ENCODE measurements at places on chromosomes 12 and 14.

GRCh38 chr14:30957813-30958370 lies 67.6 kb upstream of the AP4S1 start:
- no peak for DNase-seq

GRCh38 chr12:2486796-2487195 lies 308.0 kb upstream of the FKBP4 start:
- DNase-seq, result no peak

DNA sequence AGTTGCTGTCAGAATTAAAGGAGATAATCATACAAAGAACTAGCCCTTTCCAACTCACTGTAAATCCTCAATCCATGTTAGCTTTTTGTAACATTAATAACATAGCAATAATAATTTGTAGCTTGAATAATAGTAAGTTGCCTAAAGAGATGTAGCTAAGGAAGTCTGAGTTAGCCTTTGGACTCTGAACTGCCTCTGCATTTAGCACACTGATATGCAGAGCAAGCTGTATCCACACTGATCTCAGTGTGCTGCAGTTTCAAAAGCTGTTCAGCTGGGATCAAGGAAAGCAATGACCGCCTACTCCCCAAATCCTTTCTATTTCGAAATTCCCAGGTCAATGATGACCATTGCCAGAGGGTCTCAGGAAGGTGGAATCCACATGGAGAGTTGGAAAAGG lies 99.3 kb upstream of the IFNG-AS1 start:
- DNase-seq, result no peak

DNA sequence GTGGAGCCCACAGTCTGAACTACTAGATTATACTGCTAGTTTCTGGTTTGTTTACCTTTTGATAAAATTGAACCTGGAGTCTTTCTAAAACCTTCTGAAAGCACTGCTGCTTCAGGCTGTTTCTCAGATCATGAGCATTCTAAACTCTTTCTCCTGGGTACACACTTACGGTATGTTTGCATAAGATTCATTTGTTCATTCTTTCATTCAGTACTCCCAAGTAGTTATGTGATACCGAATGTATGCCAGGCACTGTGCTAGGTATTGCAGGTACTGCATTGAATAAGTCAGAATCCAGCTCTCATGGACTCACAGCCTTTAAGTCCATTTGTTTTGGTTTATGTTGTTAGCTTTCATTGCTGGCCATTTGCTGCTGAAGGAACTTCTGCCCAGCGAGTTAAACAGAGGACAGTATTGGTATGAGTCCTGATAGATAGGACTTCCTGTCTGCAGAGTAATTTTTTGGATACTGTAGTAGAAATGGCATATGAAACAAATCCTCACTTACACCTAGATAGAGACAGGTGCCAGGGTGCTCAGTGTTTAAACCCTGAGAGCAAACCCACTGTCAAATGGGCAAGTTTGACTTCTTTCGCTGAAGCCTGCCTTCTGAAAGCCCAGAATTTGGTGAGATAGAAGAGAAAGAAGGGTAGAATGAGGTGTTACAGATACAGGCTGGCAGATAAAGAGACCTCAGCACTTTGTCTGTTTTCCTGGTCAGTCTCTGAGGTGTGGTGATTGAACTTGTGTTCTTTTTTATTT lies 2.1 kb downstream of the SUSD6 start:
- DNase-seq, result no peak

DNA sequence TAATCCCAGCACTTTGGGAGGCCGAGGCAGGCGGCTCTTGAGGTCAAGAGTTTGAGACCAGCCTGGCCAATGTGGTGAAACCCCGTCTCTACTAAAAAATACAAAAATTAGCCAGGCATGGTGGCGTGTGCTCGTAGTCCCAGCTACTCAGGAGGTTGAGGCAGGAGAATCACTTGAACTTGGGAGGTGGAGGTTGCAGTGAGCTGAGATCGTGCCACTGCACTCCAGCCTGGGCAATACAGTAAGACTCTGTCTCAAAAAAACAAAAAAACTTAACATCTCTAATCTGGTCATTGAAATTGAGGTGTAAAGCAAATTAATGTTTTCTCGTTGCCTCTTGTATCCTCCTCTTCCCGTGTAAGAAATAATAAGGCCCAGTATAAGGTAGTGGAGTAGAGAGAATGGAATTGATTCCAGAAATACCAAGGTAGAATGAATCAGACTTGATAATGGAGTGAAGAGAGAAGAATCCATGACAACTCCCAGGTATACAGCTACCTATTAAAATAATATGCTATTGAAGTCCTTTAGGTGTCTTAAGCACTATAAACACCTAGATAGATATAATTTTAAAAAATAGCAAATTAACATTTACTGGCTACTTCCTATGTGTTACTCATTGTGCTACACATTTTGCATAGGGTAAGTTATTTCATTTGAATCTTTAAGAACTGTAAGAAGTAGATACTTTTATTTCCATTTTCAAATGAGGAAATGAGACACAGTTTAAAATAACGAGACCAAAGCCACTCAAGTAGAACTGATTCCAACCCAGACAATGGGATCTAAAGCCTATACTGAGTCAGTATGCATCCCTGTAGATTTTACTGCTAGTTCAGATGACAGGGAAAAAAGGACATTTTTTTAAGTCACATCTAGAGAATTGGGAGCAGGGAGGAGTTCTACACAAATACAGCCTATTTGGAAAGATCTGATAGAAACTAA lies 23.2 kb downstream of the RAP1B start:
- DNase-seq, result no peak

All from SK-N-SH (cell line).